Pulmonary artery endothelial cell (primary cell): ENCODE measurements at places on chromosomes 3 and 15. TPM values are rescaled to one million over a fixed set of nuclear protein-coding genes. Genes with fewer than 3 reads are reported as not detected.

Gene PLCB2
- total RNA-seq, result 0.56 and 7.1 TPM in 2 replicates

DNA sequence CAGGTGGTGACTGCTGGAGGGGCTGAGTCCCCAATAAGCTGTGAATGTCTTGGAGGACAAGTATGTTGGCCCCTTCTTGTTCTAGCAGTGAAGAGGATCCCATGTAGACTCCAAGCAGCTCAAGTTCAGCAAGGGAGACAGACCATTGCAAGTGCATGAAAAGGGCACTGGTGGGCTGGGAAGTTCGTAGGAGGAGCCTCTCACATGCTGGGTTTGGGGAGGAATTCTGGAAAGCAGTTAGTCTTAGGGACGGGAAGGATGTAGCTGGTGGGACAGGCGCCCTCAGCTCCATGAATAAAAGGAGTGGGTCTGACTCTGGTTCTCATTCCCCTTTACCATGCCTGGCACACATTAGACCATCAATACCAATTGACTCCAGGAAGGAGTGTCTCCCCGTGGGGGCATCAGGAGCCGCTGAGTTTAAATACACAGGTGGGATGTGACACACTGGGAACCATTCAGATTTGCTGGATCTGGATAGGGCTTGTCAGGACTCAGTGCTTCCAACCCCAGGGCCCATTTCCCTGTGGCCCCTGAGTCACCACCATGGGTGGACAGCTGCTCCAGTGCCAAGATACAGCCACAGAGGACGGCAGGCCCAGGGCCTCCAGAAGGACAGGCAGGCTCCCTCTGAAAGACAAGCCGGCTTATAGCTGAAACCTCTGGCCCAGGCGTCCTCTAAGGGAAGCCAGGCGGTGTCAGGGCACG, 552 bp upstream of the XYLB start:
- DNase-seq, result no peak

GRCh38 chr3:159813822-159814531, 174.7 kb upstream of the IL12A start:
- no peak for DNase-seq

- DNase-seq, result peak; percentile 87
Measured at GRCh38 chr3:146160321-146160963, 542 bp downstream of the PLOD2 start.

GRCh38 chr3:170709046-170709445, 123.2 kb upstream of the SLC7A14 start:
- no peak for DNase-seq
